Right ventricle myocardium superior (tissue), 1 donor: ENCODE measurements at places on chromosomes 3 and 15. TPM values are rescaled to one million over a fixed set of nuclear protein-coding genes. Genes with fewer than 3 reads are reported as not detected.

GRCh38 chr15:66004618-66005262 is 135.4 kb downstream of the RAB11A start:
- no peak for DNase-seq

DNA sequence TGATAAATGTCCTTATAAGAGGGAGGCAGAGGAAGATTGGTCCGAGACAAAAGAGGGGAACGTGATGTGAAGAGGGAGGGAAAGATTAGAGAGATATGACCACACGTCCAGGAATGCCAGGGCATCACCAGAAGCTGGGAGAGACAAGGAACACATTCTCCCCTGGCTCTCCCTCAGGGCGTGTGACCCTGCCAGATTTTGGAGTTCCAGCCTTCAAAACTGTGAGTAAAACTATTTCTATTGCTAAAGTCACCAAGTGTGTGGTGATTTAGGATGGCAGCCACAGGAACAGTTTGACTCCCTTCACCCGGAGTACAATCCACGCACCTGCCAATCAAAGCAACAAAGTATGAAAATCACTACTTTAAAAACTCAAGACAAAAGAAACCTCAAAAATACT is 32.1 kb upstream of the TJP1 start:
- DNase-seq: no peak

The IFT80 gene
- 8.3 TPM for total RNA-seq

GRCh38 chr3:15667484-15667883 is 65.9 kb downstream of the BTD start:
- DNase-seq: no peak

DNA sequence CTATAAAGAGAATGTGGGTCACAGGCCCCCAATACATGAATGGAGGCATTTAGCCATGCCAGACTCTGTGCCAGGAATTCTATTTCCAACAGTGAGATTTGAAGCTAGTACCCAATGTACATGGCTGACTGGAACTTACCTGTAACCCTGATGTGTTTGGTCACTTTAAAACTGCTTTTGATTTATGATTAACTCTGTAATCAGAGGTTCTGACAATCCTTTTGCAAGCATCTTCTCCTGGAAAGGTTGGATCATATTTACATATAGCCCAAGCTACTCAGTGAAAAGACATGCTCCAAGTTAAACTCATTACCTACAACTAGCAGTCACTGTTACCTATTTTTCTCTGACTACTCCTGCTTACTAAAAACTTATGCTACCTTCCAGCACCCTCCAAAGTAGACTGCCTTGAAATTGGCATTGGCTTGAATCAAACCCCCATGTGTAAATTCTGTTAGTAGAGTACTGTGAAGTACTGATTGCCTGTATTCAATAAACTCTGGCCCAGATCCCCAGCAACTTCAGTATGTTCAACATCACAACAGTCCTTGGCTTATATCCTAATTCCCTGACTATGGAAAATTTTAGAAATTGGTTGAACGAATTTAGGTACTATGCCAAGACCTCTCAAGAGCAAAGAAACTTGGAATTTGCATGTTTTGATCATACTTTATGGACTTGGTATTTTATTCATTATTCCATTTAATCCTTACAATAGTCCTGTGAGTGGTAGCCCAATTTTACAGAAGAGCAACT is 665.6 kb upstream of the NECTIN3 start:
- DNase-seq: no peak

- no peak for DNase-seq
Measured at GRCh38 chr3:39346785-39347585, 17.5 kb downstream of the CCR8 start.

- DNase-seq: no peak
Measured at GRCh38 chr3:175046601-175047000, 187.5 kb downstream of the NAALADL2 start.

DNA sequence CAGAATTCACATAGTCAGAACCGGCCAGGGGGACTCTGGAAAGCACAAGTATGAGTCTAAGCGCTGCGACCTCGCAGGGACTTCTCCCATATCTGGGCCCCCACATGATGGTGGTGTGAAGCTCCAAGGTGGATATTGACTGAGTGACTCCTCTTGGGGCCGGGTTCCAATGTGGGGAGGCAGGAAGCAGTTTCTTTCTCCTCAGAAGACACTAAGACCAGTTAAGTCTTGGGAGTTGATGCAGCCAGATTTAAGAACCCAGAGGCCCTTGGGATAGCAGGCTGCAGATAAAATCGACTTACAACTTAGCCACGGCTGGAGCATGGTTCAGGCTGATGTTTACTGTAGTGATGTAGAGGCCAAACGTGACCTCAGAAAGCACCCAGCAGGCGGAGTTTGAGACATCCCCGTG is 55.4 kb upstream of the KLF13 start:
- DNase-seq: no peak

GRCh38 chr3:4460334-4460733 is 6.7 kb downstream of the SUMF1 start:
- DNase-seq: no peak

DNA sequence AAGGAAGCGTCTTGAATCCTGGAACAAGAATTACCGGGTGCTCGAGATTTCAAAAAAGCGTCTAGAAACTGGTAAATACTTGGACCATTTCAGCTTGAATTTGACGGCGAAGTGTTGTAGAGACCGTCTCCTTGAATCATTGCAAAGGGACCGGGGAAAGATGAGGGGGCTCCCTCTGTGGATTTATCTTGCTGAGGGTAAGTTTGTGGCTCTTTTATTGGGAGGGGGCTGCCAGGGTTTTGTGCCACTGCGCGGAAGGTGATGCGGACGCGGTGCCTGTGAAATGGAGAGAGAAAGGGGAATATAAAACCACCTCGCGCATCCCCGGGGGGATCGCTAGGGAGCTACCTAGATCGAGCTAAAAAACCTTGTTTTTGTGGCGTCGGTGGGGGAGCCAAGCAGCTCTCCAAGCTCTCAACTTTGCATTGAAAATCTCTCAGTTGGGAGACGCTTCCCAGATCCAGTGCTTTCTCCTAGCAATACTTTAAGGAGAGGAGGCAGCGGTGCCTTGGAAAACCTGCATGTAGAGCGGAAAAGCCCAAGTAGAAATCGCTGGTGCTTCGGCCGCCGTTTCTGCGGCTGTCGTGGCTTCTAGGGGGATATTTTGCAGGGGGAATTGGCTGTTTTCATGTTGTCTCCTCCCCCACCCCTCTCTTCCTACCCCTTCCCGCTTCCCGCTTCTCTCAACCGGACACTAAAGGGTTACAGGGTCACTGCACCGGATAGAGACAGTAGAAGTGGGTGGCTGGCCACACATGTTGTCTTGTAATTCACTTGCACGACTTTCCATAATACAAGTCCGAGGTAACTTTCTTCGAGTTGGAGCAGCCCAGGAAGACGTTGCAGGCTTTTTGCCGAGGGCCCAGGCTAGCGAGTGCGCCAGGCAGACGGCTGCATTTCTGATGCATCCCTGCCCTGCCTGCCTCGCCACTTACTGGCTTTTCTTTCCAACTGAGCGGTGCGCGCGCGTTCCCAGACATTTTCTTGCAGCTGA is 187.6 kb downstream of the NLGN1 start:
- peak; percentile 45 for DNase-seq

GRCh38 chr15:99014803-99015697 is 7.5 kb upstream of the PGPEP1L start:
- peak; percentile 58 for DNase-seq

DNA sequence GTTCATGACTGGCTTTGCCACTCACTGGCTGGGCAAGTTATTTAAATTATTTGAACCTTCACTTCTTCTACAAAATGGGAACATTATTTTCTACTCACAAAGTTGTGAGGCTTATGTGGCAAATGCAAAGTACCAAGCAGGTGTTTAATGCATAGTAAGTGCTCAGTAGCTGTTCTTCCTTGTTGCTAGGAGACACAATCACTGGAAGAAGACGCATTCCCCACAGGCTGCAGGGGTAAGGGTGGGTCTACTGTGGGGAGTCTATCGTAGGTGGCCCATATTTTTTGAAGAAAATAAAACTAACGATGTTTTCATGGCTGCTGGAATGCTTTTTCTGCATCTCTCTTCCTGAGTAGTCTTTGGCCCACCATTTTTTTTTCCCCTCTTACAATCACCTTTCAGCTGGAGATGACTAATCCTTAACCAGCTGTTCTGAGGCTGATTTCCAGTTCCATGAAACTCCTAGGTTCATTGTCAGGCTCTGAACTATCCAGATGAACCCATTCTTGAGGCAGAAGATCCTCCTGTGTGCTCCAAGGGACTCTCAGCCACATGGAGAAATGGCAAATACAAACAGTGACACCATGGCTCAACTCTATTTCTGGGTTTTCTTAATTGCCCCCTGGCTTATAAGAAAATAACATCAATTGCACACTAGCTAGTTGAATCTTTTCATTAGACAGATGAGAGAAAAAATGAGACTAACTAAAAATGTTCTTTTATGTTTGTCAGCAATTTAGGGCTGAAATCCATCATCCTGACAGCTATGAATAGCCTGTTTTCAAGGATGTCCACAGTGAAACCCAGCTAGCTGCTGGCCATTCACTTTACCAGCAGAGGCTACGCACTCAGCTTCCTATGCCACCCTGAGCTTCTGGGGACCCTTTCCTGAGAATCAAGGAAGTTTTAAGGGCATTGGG is 108.3 kb upstream of the ETV5 start:
- DNase-seq: no peak

The ATP13A4 gene
- total RNA-seq: 0.11 TPM

The SSUH2 gene
- 1.00 TPM for total RNA-seq

The ZDHHC19 gene
- total RNA-seq: not detected

- DNase-seq: no peak
Measured at GRCh38 chr15:59376733-59377132, 4.1 kb upstream of the MYO1E start.

GRCh38 chr3:116253511-116253910 is 191.8 kb downstream of the LSAMP start:
- DNase-seq: no peak

DNA sequence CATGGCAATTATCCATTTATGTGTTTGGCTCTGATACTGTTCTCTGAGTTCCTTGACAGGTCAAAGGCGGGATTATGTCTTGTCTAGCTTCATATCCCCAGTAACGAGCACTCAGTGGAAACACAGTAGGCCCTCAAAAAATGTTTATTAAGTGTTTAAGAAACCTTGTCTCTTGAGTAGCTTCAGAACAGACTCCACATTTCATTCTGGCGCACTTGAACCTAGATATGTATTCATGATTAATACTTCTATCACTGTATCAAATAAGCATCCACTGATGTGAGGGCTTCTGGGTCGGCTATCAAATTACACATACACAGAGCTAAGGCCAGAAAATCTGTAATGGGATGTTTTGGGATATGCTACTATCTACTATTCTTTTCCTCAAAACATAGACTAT is 4.6 kb downstream of the CBLB start:
- DNase-seq: no peak

DNA sequence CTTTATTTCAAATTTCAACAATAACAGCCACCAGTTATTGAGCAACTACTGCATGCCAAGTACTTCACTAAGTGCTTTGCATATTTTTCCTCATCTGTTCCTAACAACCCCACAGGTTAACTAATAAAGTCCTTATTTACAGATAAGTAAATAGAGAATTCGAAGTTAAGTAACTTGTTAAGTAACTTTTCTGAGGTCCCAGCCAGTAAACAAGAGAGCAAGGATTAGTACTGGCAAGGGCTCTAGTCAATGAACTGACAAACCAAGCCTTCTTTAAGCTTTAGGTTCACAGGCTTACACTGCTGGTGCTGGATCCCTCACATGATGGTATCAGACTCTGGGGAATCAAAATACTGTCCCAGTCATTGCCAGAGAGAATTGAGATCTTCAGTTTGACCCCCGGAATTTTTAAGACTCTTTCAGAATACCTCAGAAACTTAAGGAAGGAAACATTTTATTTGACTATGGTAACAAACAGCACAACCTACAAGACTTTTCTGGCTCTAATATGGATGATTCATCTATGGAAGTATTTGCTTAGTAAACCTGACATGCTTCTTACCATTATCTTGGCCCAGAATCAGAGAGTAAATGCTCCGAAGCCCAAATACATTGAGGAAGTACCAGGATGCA is 16.5 kb downstream of the EMC3 start:
- no peak for DNase-seq

DNA sequence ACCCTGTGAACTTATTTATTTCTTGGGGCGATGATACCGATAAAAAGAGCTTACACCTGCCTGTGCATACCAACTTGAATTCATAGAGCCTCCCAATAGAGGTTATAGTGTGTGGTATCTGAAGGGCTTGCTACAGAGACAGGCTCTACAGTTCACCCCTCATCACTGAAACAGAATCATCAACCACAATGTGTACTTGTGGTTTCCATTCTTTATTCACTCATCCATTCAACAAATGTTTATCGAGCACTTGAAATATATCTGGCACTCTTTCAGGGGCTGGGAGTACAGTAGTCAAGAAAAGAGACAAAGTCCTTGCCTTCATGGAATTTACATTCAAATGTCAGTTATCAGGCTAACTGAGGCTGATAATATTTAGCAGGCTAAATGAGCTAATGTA is 134.4 kb upstream of the SKOR1 start:
- DNase-seq: no peak

The KBTBD8 gene
- total RNA-seq: 4.2 TPM

DNA sequence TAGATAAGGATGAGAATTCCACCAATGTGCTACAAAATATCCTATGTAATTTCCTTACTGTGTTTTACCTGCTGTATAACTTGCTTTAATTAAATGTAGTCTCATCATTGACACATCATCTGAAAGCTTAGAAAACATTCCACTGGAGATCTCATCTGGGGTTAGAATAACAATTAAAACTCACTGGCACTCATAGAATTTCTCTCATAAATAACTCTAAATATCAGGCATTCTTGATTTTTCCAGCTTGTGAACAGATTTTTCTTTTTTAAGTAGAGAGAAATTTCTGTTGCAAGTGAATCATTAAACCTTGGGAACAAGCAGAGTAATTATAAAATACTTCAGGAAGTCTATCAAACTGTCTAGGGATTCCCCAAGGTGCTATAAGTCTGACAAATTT is 843.8 kb downstream of the NAALADL2 start:
- no peak for DNase-seq

DNA sequence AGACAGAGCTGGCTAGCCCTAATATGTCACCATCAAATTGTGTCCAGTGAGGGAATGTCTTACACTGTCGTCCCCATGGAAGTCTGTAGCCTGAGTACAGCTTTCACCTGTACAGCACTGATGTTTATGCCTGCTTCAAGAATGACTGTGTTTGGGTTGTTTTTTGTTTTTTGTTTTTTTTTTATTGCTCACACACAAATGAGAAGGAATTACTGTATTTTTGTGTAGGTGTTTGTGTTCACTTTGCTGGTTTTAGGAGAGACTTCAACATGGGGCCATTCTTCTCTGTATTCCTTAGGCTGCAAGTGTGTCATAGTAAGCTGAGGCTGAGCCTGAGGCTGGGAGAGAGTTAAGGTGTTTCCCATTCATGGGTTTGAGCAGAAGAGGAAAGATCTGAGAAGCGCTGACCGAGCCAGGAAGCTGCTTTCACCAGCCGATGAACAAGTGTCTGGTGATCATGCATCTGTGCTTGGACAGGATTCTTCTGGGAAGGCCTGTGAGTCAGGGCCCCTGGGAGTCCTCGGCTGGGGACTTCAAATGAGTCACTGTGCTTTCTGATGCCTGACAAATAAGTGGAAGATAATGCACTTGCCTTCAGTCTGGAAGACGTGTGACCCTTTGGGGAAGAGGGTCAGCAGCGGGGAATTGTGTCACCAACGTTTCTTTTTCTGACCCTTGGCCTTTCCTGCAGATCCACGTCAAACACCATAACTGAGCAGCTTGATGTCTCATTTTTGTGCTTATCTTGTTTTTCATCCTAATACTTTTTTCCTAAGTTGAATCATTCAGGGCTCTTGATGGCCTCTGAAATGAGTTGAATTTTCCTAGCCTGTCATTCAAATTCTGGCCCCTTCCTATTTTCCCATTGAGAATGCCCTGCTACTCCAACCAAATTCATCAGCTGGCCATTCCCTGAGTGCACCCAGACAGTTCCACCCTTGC is 36.7 kb upstream of the ZBTB38 start:
- peak; percentile 79 for DNase-seq
